EH (cell line): ENCODE measurements at places on chromosomes 11 and 22.

DNA sequence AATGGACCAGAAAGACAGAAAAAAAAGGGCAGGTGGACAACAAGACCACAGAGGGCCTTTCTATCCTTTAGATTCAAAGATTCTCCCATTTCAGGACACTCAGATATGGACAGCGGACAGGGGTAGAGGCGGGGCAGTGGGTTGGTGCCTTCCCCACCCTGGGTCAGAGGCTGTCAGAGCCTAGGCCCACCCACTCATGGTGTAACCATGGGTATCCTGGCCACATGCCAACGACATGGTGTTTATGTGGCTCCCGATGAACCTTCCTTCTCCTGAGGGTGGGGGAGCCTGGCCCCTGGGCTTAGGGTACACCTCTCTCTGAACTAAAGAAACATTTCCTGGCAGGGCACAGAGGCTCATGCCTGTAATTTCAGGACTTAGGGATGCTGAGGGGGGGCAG, 14.3 kb upstream of the P2RY2 start:
- DNase-seq: no peak

- DNase-seq: no peak
Measured at GRCh38 chr11:67576735-67577475, 6.7 kb upstream of the GSTP1 start.

DNA sequence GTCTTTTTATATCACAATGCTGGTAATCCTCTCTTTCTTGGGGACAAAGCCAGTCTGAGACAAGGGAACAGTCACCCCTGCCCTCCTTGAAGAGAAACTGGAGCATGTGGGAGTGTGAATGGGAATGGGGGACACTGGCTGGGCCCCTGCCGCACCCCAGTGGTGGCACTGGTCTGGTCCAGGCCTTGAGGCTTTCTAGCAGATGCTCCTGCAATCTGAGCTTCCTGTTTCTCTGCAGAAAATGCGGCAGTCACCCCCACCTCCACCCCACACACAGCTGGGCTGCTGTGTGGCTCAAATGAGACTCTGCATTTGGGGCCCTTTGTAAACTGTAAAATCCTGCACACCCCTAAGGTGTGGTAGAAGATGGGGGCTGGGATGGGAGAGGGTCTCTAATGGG, 6.6 kb upstream of the MARK2 start:
- no peak for DNase-seq

GRCh38 chr22:46798366-46799350, 36.2 kb downstream of the TBC1D22A start:
- peak; percentile 70 for DNase-seq

DNA sequence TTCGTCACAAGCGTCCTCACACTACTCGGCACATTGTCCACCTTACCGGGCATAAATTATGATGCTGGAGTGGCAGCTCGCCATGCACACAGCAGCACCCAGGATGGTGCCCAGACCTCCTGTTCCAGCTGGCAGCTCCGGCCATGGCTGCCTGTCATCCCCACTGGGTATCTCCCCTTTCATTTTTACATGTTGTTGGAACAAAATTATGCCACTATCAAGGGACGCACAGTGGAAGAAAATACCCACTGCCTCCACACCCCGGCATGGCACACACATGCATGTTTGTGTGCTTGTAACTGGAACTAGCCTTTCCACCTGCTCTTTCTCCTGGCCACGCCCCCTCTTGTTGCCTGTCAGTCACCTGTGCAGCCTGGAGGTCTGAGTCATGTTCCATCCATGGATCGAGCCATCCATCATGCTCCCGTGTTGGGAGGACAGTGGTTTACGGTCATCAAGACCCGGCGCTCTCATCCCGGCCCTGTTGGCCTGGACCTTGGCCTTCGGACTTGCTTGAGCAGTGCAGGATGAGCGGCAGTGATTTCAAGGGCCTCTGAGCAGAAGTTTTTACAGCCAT, 1069.6 kb downstream of the BRD1 start:
- no peak for DNase-seq

GRCh38 chr11:117941976-117942654, 12.9 kb upstream of the TMPRSS13 start:
- DNase-seq: no peak

- DNase-seq: no peak
Measured at GRCh38 chr11:810040-810567, 337 bp downstream of the RPLP2 start.

- DNase-seq: no peak
Measured at GRCh38 chr11:121650351-121651256, 197.8 kb upstream of the SORL1-AS1 start.

DNA sequence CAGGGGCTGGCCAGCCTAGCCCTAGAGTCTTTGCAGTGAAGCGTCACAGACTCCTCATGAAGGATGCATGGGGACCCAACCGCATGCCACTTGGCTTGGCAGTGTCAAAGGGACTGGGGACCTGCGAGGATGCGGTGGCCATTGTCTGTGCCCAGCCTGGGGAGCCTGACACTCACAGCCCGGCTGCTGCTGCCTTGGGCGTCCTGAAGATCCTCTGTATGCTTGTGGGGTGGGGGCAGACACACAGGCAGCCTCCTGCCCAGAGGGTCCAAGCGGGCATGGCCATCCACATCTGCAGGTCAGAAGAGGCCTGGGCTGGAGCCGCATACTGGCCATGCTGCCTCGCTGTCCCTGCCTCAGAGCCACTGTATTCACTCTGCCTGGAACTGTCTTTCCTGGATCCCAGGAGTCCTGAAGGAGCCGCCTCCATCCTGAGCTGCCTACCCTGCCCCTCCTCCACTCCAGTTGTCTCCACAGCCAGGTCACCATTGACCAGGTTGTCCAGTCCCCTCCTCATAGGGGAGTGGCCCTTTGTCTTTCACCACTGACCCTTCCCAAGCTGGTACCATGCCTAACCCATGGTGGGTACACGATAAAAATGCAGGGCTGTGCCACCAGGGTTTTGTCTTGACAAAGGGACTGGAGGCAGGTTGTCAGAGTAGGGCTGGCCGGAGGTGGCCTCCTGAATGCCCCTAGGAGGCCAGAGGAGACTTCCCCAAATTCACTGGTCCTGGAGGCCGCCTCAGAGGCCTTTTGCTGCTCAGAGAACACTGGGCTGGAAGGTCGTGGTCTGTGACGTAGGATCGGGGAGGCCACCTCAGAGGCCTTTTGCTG, 107.0 kb downstream of the KCNQ1OT1 start:
- DNase-seq: no peak

GRCh38 chr11:86476109-86476861, 101.6 kb downstream of the CCDC81 start:
- DNase-seq: no peak

GRCh38 chr11:61328351-61328750, 4.6 kb downstream of the DDB1 start:
- DNase-seq: no peak

DNA sequence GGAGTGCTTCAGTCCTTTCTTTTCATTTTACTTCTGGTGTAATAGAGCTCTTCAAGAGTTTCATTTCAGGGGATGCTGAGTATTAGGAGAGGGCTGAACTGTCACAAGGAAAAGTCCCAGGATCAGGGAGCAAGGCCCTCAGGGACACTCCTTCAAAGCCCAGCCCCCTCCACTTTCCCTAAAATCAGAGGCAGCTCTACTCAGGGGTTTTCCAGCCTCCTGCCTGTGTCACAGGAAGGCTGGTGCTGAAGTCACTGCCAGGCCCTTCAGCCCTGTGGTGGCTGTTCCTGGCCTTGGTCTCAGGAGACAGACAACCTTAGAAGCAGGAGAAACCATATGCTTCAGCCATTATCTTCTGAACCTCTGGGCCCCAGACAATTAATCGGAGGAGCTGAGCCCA, 36.4 kb upstream of the KIRREL3 start:
- no peak for DNase-seq

DNA sequence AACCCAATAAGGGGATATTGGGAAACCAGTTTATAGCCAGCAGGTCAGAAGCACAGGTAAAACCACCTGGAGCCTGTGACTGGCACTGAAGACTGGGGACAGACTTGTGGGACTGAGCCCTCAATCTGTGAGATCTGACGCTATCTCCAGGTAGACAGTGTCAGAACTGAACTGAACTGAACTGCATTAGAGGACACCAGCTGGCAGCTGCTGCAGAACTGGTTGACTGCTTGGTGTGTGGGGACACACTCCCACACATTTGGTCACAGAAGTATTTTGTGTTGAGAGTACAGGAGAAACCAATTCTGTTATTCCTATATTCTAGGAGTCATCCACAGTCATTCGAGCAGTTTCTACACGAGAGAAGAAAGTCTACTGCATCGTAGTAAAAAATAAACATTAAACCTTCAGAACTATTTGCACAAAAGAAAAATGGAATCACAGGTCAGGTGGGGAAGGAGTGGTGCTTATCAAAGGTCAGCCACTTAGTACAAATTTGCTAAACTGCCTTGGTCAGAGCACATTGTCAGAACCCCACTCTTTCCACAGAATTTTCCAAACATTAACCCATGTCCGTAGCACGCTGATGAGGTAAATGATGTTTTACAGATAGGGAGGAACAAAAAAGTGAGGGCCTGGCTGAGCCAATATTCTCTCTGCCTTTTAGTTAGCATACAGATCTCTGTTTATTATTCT, 77.2 kb downstream of the SIK3 start:
- no peak for DNase-seq

GRCh38 chr11:76634886-76635285, 35.7 kb downstream of the LRRC32 start:
- no peak for DNase-seq

GRCh38 chr22:46480396-46480795, 57.0 kb downstream of the CELSR1 start:
- DNase-seq: no peak

GRCh38 chr11:17544181-17544622, at the start of gene USH1C:
TSS of gene USH1C (minus strand) at chr11:17544416. CDS start at chr11:17544307, 109 bp downstream.
- DNase-seq: no peak

- no peak for DNase-seq
Measured at GRCh38 chr11:26158251-26158650, 173.7 kb upstream of the ANO3 start.

- no peak for DNase-seq
Measured at GRCh38 chr11:61309141-61309540, 14.0 kb upstream of the VWCE start.

DNA sequence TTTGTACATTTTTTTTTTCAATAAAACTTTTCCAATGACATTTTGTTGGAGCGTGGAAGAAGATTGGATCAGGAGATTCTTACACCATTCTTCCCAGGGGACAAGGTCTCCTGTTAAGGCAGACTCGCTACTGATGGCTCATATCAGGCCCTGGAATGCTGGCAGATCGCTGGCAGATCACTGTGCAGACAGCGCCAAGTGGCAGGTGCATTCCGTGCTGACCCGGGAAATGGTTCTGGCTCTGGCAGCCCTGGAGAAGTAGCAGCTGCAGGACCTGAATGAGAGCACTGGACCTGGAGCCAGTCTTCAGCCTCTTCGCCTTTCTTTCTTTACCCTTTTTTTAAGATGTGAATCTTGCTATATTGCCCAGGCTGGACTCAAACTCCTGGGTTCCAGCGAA, 10.7 kb downstream of the SERPINH1 start:
- no peak for DNase-seq

- DNase-seq: no peak
Measured at GRCh38 chr22:24176630-24177029, 4.7 kb upstream of the SUSD2 start.

DNA sequence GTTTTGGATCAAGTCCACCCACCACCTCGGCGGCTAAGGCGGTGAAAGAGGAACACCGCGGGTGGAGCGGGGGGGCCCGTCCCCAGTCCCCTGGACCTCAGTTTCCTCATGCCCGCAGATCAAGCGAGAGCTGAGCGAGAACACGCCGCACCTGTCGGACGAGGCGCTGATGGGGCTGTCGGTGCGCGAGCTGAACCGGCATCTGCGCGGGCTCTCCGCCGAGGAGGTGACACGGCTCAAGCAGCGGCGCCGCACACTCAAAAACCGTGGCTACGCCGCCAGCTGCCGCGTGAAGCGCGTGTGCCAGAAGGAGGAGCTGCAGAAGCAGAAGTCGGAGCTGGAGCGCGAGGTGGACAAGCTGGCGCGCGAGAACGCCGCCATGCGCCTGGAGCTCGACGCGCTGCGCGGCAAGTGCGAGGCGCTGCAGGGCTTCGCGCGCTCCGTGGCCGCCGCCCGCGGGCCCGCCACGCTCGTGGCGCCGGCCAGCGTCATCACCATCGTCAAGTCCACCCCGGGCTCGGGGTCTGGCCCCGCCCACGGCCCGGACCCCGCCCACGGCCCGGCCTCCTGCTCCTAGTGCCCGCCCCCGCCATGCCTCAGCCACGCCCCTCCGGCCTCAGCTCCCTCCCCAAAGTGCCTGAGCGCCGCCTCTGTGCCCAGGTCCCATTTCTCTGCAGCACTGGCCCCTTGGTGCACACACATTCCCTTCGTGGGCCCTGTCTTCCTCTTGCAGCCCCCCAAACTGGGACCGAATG, 12.7 kb downstream of the MAFF start:
- DNase-seq: peak; percentile 71

GRCh38 chr22:36660510-36660840, 43.1 kb downstream of the CACNG2 start:
- no peak for DNase-seq

DNA sequence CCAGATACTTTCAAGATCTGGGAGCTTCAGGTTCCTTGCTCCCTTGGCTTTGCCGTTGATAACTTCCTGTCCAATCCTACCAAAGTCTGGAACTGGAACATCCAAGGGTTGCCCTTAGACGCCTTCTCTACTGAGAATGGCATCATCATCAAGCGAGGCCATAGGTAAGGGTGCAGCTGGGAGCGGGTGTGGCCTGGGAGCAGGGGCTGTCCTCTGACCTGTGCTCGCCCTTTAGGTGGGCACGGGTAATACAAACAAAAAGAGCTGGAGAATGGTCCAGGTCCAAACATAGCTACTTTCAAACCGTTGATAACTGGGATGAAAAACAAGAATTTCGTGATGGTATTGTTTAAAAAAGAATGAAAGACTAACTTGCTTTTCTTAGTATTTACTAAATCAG, 25.0 kb downstream of the CASP12 start:
- DNase-seq: no peak

DNA sequence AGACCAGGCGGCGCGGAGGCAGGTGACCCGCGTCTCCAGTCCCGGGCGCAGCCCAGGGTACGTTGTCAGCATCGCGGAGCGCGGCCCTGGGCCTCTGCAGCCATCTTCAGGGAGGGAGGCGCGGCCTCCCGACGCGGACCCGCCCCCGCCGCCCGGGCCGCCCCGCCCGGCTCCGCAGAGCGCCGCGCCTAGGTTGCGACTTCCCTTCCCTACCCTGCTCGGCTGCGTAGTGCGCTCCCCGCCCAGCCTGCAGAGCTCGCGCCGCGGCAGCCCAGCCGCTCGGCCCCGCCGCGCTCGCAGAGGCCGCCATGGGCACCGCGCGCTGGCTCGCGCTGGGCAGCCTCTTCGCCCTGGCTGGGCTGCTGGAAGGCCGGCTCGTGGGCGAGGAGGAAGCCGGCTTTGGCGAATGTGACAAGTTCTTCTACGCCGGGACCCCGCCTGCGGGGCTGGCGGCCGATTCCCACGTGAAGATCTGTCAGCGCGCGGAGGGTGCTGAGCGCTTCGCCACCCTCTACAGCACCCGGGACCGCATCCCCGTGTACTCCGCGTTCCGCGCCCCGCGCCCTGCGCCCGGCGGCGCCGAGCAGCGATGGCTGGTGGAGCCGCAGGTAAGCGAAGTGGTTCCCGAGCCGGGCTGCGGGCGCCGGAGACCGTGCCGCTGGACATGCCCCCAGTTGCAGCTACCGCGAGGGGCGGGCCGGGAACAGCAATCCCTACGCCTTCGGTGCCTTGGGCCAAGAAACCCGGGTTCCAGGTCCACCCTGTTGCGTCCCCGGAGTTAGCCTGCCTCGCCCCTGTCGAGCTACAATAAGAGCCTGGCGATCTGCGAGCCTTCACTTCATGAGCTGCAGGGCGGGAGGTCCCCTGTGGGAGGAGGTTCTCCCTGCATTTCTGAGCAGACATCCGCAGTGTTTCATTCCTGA, at the start of gene ENDOD1:
Gene ENDOD1, plus strand, starts transcription at position 227 of the 923 bp plus-strand sequence. Its CDS starts 82 bp downstream, at position 309.
- DNase-seq: peak; percentile 86
